Cortex of kidney (tissue), 1 donor: ENCODE measurements at places on chromosomes 2 and 18.

GRCh38 chr2:45084361-45085020 lies 75.2 kb upstream of the SIX2 start:
- no peak for DNase-seq

- DNase-seq = no peak
Measured at GRCh38 chr2:33497221-33497650, 20.8 kb downstream of the RASGRP3 start.

DNA sequence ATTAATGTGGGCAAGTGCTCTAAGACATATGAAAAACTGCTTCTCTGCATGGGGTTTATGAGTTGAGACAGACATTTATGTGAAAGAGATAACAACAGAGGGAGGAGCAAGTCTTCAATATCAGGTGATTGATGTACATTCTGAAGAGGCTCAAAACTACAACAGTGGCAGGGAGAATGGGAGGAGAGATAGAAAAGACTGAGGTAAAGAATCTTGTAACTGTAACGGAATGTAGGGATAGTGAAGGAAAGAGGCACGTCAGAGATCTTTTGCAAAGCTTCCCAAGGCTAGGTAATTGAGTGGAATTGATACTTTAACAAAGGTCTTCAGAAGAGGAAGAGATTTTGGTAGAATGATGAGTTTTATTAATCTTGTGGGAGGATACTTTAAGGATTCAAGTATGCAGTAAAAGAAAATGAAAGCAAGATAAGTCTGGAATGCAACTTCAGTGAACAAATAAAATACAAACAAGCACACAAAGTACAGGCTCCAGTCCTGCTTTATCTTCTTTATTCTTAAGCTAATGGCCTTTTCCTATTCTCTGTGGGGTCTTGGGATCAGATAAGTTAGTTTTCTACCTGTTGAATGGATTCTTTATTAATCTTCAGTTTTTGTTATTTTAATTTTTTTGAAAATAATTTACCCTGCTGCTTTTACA lies 15.0 kb downstream of the SMAD4 start:
- DNase-seq = no peak

DNA sequence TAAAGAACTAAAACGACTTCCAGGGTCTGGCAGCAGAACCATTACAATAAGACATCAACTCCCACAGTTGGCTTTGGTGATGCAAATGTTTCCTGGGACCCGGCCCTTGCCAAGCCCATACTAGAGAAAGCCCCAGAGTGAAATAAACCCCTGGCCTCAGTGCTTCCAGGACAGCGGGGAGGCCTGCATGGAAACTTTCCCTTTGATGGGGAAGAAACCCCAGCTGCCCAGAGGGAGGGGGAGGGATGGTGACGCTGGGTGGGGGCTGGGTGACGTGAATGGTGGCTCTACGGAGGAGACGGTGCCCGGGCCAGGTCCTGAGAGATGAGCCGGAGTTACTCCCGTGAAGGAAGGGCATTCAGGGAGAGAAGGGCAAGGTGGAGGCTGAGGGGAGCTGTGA lies 27.5 kb downstream of the INHBB start:
- no peak for DNase-seq

GRCh38 chr2:50748671-50749070 lies 283.3 kb downstream of the NRXN1 start:
- no peak for DNase-seq

- no peak for DNase-seq
Measured at GRCh38 chr2:199668645-199669044, 182.3 kb downstream of the FTCDNL1 start.
